IPS DF 6.9 (cell line): ENCODE measurements at places on chromosomes 2 and 18.

GRCh38 chr2:234635284-234635683, 138.4 kb upstream of the ARL4C start:
- DNase-seq: no peak

- DNase-seq: no peak
Observed at GRCh38 chr2:238139196-238140039, 950 bp downstream of the KLHL30 start.

GRCh38 chr2:109333414-109334210, 204.6 kb downstream of the SH3RF3 start:
- DNase-seq: no peak

DNA sequence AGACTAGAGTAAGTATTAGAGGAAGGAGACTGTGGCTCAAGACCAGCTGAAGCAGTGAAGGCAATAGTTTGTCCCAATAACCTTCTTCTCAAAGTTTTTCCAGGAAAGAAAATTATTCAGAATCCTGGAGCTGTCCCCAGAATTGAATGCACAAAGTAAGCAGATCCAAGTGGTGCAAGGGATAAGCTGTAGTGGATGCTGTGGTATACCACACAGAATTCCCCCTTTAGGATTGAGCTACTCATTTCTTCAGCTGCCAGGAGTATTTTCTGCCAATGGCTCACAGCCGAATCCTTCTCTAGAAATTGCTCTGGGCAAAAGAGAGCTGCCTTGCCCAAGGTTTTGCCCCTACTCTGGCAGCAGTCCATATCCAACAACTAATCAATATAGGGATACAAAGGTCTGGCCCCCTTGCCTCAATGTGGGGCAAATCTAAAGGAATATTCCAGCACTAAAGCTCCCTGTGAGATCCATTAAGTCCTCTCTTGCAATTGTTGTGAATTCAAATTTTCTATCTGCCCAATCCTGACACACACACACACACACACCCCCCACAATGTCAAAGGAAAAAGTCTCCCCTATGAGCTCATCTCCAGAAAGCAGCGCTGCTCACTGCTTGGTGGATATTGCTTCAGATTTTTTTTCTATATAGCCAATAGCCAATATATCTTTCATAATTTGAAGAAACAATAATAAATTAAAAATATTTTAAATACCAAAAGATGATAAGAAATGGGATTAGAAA, 18.4 kb upstream of the TCF7L1 start:
- DNase-seq: no peak

DNA sequence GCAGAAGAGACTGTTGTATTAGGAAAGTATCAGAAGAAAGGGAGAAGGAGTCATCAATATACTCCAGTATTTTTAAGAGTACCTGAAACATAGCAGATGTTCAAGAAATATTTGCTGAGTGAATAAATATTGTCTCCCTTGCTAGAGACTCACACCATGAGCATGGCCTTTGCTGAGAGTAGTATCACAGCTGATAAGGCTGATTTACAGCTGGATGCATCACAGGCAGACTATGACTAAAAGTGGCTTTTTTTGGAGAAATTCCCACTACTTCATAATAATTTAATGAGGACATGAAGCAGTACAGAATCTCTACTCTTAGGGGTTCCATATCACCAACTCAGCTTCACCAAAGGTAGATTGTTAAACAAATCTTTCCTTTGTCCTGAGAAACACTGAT, 373.3 kb downstream of the RBM43 start:
- no peak for DNase-seq

- DNase-seq: no peak
Observed at GRCh38 chr2:239644011-239644410, 243.2 kb upstream of the HDAC4 start.

DNA sequence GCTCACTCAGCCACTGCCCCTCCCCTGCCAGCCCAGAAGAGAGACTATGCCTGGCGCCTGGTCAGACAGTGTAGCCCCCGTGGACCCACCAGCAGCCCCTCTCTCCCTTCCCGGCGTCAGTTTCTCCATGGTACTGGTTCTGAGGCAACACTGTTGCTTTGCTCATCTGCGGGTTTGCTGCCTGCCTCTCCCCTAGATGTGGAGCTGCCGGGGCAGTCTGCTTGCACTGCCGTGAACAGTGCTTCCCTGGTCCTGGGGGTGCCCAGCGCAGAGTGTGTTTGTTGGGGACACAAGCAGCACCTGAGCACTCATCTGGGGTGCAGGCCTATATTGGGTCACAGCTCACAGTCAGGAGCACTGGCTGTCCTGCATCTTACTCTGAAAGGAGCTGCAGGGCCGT, 309.9 kb downstream of the NDUFA10 start:
- no peak for DNase-seq

- no peak for DNase-seq
Observed at GRCh38 chr2:193891023-193891422, 1696.3 kb upstream of the TMEFF2 start.

- DNase-seq: no peak
Observed at GRCh38 chr2:59903994-59904544, 649.4 kb downstream of the BCL11A start.

DNA sequence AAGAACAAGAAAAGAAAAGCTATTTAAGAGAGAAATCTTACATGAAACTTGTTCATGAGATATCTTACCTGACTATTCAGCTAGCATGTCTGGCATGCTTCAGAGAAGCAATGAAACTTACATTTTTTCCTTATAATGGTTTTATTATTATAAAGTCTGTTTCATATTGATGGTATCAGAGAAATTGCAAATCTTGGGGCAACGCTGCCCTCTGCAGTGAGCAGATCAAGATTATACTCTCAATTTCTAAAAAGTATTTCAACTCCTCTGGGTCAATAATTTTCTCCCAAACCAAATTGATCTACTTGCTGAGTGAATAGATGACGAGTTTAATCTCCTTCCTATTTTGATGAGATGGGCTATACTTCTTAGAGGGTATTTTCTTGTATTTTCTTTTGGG, 235.6 kb downstream of the NUP35 start:
- no peak for DNase-seq

DNA sequence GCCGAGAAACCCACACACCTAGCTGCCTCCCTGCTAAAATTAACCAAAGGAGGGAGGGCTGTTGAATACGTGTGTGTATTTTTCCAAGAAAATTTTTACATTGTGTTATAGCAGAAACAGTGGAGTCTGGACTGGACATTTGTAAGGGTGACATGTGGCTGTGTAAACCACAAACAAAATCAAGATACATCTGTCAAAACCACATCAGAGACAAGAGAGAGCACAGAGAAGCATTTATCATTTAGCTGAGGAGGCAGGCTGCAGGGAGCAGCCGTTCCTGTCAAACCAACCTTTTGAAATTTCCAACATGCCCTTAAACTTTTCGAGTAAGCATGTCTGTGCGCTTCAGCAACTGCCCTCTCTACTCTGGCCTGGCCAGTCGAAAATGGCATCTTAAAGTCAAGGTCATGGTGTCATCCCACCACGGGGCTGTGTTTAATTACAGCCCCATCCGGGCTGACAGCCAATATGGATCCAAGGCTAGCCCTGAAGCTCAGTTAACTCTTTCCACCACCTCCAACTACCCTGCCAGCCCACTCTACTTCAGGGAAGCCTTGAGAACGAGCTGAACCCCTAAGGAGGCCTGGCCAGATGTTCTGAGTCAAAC, 8.4 kb downstream of the BCL11A start:
- no peak for DNase-seq

GRCh38 chr18:43060020-43060419, 55.5 kb downstream of the RIT2 start:
- DNase-seq: no peak

DNA sequence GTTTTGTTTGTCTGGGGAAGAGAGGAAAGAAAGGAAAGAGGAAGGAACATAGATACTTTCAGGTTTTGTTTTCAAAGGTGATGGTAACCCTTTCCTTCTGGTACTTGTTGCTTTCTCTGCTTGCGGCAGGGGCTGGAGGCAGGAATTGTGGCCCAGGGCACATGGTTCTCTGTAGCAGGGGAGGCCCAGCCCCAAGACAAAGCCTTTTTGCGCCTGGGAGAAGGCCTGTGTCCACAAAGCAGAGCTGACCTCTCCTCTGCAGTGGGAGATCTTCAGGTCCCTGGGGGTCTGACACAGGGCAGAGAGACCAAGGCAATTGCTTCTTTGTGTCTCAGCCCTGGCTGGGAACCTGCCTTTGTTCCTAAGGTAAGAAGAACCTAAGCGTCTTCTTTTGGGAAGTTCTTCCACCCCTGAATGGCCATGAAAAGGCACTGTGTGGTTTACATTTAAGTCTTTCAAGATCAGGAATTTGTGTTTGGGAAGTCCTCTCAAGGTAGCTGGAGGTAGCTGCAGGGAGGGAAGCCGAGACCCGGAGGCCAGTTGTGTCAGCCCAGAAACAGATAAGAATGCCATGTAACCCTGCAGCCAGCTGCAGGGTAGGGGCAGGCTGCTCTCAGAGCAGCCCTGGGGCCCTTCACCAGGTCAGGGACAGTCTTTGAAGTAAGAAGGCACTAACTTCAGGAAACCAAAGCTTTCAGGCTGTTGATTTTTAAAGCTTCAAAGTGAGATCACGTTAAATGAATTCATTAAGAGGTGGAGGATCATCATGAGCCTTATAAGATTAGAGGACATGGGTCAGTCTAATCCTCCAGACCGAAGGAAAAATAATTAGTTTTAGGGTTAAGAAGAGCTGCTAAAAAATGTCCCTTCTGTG, 119.3 kb downstream of the STPG4 start:
- no peak for DNase-seq

- DNase-seq: no peak
Observed at GRCh38 chr2:95374029-95374428, 28.5 kb upstream of the FAHD2A start.

DNA sequence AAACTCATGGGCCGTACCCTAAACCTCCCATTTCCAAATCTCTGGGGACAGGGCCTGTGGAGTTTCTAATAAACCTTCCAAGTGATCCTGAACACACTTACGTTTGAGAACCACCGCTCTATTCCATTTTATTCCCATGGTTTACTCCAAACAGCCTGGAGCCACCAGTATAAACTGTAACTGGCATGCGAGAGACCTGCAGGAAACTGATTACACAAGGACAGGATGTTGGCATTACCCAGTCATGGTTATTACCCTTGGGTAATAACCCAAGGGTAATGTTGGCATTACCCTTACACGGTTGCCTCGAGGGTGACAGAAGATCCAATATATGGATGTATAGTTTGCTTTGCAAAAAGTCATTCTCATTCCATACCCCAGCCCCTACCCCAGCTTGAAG, 37.0 kb upstream of the YPEL5 start:
- DNase-seq: no peak
